ENCODE measurements at places on chromosomes 2 and 18. TPM values are rescaled to one million over a fixed set of nuclear protein-coding genes. Genes with fewer than 3 reads are reported as not detected.

Gene CHRNG
- not detected for polyA plus RNA-seq

Gene SLC38A11
- polyA plus RNA-seq: 0.63 TPM

Gene RNF125
- 0.05 TPM for polyA plus RNA-seq

Gene SERPINB10
- not detected for polyA plus RNA-seq

Gene GPAT2
- 0.38 TPM for polyA plus RNA-seq

Gene TANK
- 39.3 TPM for polyA plus RNA-seq

Gene NPC1
- polyA plus RNA-seq: 16.2 TPM

Gene TRIM54
- polyA plus RNA-seq: 1.4 TPM

Gene AP1S3
- polyA plus RNA-seq: 0.26 TPM

Gene LTBP1
- 107 TPM for polyA plus RNA-seq

Gene UGT1A10
- polyA plus RNA-seq: 0.38 TPM

Gene SKOR2
- polyA plus RNA-seq: not detected

Measured in aorta (tissue), 5 donors.